ENCODE measurements at places on chromosomes 5 and 9.

DNA sequence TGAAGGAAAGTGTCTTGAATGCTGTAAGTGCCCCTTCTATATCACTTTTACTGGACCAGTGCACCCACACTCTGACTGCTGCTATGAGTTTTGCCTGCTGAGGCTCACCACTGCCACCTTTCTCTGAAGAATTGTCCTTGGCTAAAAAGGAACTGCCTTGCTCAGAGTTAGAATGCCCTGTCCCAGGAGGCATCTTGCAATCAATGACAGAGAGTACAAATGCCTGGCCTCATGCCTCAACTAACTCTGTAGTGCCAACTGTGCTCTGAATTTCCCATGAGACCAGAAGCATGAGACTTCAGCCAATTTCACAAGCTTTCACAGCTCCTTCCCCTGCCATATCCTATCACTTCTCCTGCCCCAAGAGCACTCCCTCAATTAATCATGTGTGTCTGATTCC is 569.7 kb downstream of the ZNF608 start:
- DNase-seq: no peak

DNA sequence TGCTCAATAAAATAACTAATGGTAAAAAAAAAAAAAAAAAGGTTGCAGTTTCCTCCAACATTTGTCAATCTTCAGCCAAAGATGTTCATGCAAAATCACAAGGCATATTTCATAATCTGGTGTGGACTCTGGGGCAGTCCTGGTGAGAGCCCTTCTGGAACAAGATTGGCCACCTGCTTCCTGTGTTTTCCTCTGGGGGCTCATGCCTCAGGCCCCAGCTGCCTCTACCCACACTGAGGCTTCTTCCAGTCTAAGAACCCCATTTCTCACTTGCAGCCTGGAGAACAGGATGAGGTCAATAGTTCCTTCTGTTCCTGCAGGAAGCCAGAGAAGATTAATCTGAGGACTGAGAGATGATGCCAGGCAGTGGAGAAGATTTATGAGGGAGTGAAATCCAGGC is 492.6 kb upstream of the BRINP1 start:
- DNase-seq: no peak

DNA sequence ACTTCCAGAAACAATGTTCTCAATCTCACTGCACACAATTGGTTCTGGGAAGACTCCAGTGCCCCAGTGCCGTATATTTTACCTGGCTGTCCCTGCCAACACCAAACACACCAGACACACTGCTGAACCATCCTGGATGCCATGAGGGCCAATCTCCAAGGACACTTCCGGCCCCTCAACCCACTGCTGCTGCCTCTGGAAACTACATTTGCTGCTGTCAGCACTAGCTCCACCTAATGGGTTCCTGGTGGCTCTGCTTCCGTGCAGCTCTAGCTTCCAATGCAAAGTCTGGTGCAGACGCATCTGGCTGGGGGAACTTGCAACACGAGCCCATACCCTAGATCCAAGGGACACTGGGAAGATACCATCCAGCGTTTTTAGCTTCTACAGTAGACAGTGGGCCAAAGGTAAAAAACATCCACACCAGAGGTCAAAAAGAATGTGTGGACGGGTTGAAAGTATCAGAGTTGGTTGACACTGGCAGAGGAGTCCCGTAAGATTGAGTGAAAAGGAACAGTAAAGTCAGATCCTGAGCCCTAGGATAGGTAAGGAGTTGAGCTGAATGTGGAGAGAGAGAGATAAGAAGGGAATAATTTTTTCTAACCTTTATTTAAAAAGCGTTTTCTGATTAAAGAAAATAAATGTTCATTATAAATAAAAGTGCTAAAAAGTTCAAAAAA is 99.7 kb upstream of the KIF2A start:
- no peak for DNase-seq

GRCh38 chr5:80925931-80926330 is 34.2 kb upstream of the RASGRF2 start:
- DNase-seq: no peak

DNA sequence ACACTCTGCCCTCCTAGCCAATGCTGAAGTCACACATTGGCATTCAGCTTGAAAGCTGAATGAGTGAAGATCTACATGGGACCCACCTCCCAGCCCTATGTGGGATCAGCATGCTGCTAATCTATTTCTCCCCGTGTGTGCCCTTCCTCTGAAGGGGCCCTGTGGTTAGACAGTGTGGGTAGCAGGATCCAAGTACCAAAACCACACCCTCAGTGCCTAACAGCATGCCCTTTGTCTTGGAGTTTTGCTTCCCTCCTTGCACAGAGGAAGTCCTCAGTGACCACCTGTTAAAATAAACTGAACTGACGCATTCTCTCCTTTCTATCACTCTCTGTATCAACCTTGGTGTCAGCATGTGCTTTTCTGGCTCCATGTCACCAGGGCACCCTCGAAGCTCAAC is 25.0 kb downstream of the SH3TC2 start:
- peak; percentile 57 for DNase-seq

DNA sequence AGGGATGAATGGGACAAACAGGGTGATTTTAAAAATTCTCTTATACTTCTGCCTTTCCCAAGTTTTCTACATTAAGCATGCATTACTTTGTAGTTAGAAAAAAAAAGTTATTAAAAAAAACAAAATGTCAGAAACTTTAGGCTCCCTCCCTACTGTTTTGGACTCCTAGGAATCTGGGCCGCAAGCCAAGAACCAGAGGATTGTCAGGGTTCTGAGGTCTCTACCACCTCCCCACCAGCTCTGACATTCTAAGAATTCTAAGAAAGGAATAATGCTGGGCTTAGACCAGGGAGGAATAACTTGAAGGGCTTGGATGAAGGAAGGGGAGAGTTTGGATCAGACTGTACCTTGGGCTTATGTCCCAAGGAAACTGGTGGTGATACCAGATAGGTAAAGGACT is 1.1 kb upstream of the ARHGEF39 start:
- DNase-seq: no peak

DNA sequence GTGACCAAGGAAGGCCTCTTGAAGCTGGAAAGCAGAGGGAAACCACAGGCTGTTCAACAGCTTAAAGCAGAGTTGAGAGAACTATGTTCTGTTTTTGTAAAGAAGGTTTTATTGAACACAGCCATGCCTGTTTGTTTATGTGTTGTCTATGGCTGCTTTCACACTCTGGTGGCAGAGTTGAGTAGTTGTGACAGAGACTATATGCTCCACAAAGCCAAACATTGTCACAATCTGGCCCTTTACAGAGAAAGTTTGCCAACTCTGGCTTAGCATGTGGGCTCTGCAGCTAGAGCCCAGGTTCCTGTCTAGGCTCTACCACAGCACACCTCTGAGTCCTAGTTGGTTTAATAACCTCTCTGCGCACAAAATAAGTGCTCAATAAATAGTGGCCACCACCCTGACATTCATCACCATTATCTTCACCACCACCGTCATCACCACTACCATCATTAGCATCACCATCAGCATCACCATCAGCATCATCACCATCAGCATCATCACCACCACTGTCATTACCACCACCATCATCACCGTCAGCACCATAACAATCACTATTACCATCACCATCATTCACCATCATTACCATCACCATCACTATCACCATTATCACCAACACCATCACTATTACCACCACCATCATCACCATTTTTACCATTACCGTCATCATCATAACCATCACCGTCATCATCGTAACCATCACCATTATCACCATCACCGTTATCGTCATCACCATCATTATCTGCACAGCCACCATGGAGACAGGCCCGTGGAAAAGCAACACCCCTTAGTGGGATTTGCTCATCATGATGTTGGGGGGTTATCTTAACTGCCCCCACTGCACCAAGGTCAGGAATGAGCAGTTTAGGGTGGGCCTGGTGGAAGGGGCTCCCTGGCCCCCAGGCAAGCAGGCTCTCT is 18.3 kb downstream of the AKNA start:
- DNase-seq: no peak

- no peak for DNase-seq
Measured at GRCh38 chr5:39816156-39816845, 391.5 kb upstream of the DAB2 start.

DNA sequence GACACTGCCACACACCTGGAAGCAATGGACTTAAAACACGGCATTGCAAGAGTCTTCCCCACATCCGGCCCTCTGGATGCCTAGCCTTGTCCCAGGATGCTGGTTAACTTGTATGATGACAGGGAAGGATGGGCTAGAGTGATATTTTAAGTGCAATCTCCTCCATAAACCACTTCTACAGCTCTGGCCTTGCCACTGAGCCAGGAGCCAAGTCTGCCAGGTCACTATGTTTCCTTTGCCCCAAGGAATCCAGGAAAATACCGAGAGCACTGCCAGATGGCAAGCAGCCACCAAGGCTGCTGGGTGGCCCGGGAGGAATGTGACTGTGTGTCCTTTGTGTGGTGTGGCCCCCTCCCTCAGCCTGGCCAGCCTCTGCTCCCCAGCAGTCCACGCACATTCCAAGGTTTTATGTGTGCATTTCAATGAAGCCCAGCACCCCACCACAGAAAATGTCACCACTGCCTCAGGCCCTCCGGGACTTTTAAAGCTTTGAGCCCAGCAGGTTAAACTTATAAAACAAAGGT is 106.0 kb downstream of the FRMD3 start:
- DNase-seq: no peak

DNA sequence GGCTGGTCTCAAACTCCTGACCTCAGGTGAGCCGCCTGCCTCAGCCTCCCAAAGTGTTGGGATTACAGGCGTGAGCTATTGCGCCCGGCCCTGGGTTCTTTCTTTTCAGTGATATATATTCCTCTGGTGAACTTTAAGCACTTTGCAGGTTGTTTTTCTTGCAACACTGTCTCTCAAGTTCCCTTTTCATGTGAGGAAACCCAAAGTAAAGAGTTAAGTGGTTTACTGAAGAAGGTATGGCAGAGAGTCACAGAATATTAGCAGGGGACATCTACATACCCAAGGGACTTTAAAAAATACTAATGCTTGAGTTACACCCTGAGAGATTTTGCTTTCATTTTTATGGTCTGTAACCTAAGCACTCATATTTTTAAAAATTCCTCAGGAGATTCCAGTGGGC is 6.7 kb upstream of the GAPT start:
- DNase-seq: no peak

DNA sequence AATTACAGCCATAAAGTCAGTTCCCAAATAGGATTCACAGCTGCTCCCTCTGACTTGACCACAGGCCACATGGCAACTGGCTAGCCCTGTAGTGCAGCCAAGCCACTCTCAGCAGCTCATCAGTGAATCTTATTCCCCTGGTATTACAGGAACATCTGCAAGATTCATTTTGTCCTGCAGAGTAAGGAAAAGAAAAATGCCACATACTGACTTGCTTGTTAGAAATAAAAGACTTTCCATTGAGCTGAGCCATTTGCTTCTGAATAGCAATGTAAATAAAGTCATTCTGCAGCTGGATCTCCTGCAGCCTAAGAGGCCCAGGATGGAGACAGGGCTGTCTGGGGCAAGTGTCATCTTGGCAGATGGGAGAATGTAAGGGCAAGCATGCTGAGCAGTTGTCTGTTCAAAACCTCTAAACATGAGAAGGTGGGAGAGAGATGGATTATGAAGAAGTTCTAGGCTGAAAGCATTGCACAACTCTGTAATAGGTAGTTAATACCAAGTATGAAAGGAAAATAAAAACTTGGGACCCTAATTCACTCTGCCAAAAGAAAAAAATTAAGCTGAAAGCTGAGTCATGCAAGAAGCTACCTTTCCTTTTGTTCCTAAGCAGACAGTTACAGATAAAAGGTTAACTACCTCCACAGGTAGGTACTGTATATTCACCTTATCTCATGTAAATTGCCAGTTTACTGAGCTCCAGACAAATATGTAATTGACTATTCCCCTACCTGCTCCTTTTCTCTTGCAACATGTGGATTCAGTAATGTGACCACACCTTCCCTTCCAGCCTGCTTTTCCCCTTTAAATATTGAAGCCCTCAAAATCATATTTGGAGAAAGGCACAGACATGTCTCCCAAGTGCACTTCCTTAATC is 244.4 kb upstream of the RAI14 start:
- no peak for DNase-seq

DNA sequence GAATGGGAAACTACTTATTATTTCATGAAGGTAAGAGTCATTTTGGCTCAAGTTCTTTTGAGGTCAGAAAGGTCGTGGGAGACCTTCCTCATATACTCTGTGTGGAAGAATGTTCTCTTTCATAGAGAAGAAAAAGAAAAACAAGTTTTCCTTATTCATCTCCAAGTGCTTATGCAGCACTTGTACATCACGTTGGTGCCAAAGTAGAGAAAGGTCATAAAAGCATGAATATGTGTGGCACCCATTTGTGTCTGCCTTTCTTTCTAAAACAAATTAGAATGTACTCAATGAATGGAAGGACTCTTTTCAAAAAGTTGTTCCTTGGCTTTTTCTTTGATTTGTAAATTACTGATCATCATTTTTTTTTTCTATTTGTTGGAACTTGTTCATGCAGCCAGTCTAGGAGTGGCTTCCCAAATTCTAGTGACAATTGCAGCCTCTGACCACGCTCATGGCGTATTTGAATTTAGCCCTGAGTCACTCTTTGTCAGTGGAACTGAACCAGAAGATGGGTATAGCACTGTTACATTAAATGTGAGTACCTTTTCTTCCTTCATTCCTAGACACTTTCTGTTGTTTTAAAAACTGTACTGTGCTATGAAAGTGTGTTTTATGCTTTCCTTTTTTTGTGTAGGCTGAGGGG is 122.4 kb downstream of the ADGRV1 start:
- no peak for DNase-seq

DNA sequence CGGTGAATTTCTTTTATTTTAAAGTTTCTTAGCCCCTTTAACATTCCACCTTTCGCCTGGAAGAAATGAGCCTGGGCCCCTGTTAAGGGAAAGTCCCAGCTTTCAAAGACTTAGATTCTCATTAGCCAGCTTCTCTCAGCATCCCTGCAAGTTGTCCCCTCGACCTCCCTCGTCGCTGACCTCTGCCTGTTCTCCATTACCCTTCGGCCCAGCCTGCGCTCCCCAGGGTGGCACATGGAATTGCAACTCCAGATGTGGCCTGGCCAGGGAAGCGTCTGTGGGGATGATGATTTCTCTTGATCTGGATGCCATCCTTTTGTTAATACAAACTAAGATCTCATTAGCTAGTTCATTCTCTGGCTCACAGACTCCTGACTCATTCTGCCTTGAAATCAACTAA is 43.4 kb upstream of the FANCC start:
- no peak for DNase-seq

DNA sequence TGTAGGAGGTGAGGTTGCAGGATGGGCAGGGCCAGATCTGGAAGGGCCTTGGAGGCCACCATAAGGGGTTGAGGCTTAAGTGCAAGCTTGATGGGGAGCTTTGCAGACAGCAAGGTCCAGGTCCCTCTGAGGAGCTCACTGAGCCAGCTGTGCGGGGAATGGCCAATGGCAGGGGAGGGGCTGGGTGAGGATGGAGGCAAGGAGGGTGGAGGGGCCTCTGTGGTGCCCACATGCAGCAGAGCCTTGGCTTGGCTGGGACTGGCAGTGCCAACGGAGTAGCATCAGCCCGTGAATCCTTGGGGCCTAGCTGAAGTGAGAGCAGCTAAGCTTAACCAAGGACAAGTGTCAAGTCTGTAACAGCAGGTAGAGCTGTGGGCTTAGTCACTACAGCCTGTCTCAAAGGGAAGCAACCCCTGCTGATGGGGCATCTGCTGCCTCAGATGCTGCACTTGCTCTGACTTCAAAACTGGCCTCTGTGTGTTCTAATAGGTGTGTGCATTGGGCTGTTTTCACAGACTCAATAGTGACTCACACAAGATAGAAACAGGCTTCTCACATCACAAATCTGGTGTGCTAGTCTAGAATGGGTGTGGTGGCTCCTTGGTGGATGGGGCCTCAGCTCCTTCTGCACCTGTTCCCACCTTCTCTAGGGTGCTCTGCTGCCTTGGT is 16.3 kb downstream of the GALNT12 start:
- DNase-seq: no peak

- DNase-seq: no peak
Measured at GRCh38 chr5:10401498-10401897, 40.2 kb upstream of the ROPN1L start.

GRCh38 chr9:107673861-107674720 is 184.5 kb upstream of the KLF4 start:
- DNase-seq: no peak

Measured in bone marrow (tissue), 2 donors.